Stimulated activated CD8-positive, alpha-beta memory T cell treated with anti-CD3 and anti-CD28 coated beads, Interleukin-4, amount 100 ng/mL, for 1 hour (primary cell): ENCODE measurements at places on chromosomes 2 and 18.

GRCh38 chr2:8954990-8955389, 48.5 kb downstream of the MBOAT2 start:
- no peak for DNase-seq

- DNase-seq: no peak
Observed at GRCh38 chr2:28433935-28434599, 41.4 kb downstream of the FOSL2 start.

DNA sequence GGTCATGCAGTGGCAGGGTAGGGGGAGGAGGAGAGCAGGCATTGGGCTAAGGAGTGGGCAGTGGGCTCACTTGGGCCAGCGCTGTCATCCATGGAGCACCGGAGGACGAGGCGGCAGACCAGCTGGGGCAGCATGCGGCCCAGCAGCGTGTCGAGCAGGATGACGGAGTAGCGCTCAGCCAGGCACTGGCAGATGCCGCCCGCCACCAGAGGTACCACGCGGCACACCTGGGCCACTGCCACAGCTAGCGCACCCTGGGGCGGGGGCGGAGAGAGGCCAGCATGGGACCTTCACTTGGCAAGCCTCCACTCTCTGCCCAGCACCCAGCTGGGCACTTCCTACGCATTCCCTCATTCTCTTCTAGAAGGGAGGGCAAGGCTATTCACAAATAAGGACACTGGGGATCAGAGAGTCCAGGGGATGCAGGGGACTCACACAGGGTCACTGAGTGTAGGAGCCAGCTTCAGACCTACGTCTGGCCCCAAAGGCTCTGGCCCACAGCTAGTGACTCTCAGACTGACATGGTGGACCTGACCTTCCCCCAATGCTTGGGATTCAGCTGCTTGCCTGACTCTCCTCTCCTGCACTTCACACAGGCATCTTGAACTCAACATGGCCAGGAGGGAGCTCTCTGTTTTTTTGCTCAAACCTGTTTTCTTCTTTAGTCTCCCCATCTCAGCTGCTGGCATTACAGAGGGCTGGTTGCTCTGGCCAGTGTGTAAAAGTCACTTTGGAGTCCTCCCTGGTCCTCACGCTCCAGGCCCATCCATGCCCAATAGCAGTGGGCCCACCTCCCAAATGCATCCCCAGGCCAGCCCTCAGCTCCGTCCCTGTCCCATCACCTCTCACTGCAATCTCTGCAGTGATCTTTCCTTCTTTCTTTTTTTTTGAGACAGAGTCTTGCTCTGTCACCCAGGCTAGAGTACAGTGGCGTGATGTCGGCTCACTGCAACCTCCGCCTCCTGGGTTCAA, 4.1 kb downstream of the SFTPB start:
- no peak for DNase-seq

DNA sequence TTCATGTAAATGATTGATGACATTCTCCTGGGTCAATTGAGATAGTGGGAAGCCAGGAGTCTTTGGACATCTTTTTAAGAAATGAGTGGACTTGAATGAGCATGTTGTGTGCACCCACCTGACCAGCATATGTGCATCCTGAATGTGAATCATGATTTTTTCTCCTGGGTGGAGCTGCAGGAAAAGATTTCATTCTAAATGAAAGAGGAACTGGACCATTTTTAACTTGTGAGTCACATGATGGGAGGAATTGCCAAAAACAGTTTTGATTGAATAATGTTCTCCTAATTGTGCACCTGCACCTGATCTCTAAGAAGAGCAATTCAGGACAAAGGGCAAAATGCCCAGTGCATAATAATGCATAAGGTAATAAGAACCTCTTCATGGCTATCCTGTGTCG, 32.3 kb downstream of the COPS8 start:
- DNase-seq: no peak

DNA sequence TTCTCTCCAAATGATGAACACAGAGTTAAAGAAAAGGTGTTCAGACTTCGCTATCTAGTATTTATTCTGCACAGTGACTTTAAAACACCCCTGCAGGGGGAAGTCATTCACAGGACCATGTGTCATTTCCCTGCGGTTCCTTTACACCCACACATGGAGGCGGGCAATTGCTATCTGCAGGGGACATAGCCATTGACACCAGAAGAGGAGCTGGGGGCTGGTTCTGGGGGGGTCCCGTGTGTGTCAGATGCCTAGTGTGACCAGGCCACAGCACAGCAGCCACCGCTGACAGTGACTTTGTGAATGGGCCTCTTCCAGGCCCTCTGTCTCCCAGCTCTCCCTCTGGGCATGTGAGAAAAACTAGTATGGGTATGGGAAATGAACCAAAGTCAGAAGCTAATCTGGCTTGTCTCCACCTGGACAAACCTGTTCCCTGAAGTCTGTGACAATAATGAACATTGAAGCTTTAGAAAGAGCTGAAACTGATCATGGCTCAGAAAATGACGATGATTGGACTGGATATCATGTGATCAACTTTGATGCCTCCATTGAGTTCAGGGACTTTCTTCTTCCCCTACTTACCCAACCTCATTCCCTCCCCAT, 7.5 kb upstream of the GBX2 start:
- no peak for DNase-seq

DNA sequence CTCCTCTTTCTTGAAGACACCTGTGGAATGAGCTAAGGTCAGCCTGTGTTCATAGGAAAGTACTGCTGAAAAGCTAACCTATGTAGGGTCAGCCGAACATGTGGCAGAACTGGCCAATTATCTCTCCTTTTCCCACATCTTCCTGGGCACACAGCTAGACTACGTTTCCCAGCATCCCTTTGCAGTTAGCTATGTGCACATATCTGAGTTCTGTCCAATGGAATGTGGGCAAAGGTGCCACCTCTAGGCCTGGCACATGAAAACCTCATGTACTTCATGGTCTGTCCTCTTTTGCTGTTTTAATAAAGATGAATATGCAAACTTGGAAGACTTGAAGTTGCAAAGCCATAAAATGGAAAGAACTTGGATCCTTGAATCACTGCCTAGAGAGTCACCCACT, 352.6 kb downstream of the TNS1 start:
- DNase-seq: no peak

GRCh38 chr18:75533950-75534349, 106.4 kb upstream of the SMIM21 start:
- no peak for DNase-seq

- DNase-seq: peak; percentile 35
Observed at GRCh38 chr18:42053188-42053781, 98.3 kb downstream of the PIK3C3 start.

DNA sequence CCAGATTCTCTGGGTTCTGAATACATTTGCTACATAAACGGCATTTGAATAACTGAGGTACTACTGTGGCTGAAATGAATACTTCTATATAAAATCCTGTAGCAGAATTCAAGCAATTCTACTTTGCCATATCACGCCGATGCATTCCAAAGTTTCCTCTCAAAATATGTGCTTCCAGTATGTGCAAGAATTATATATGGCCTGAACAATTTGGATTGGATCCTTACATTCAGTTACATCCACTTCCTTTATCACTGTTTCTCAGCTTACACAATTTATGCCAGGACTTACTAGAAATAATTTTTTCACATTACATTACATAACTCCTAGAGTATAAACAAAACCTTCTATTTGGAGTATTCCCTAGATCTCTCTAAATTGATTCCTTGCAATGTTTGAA, 46.3 kb upstream of the STAT4 start:
- no peak for DNase-seq

GRCh38 chr2:83365476-83365875, 1093.6 kb downstream of the SUCLG1 start:
- no peak for DNase-seq

DNA sequence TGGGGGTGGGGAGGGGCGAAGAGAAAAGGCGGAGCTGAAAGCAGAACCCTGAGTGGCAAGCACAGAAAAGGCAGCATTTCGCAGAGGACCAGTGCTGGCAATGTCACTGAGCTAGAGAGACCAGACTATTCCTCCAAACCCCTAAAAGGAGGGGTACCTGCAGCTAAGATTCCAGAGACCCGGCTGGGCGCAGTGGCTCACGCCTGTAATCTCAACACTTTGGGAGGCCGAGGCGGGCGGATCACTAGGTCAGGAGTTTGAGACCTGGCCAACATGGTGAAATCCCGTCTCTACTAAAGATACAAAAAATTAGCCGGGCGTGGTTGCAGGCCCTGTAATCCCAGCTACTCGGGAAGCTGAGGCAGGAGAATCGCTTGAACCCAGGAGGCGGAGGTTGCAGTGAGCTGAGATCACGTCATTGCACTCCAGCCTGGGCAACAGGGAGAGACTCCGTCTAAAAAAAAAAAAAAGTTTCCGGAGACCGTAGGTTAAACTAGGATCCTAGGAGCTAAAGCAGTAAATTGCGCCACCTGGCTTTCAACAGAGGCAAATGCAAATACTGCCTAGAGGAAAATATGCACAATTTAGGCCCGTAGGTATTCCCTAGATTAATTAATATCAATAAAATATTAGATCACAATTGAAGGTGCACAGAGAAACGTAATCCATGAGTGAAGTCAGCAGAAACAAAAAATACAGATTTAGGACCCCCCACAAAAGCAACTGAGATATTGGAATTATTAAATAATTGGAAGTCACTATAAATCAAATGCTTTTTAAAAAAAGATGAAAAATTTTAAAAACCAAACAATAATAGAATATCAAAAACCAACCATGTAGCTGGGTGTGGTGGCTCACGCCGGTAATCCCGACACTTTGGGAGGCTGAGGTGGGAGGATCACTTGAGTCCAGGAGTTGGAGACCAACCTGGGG, 4.9 kb downstream of the UCN start:
- DNase-seq: no peak

DNA sequence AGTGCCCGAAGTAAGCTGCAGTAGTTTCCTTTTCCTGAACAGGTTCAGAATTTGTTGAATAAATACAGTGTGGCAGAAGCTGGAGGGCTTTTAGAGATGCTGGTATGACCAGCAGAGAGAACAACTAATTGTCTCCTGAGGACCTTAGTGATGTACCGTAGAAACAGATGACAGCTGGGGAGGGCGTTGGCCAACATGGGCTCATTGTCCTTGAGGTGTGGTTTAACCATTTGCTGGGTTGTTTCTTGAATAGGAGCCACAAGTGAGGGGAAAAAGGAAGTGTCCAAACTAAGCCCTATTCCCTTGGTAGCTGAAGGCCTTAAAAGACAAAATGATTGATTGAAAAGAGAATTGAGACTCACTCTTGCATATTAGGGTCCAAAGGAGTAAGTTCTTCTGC, 11.7 kb upstream of the FAM228A start:
- DNase-seq: no peak

- no peak for DNase-seq
Observed at GRCh38 chr2:172169611-172170010, 66.9 kb upstream of the DLX2 start.

- DNase-seq: no peak
Observed at GRCh38 chr18:1846640-1847039, 724.7 kb downstream of the METTL4 start.

GRCh38 chr2:240183875-240184590, 43.6 kb upstream of the OTOS start:
- no peak for DNase-seq

GRCh38 chr18:37846996-37847395, 281.4 kb upstream of the CELF4 start:
- DNase-seq: no peak

GRCh38 chr18:44901283-44901682, 220.6 kb downstream of the SETBP1 start:
- DNase-seq: no peak

- DNase-seq: no peak
Observed at GRCh38 chr18:9827793-9828505, 57.8 kb upstream of the TXNDC2 start.

GRCh38 chr2:86476092-86476491, 34.9 kb downstream of the KDM3A start:
- no peak for DNase-seq

GRCh38 chr2:239609162-239609561, 208.3 kb upstream of the HDAC4 start:
- DNase-seq: no peak

DNA sequence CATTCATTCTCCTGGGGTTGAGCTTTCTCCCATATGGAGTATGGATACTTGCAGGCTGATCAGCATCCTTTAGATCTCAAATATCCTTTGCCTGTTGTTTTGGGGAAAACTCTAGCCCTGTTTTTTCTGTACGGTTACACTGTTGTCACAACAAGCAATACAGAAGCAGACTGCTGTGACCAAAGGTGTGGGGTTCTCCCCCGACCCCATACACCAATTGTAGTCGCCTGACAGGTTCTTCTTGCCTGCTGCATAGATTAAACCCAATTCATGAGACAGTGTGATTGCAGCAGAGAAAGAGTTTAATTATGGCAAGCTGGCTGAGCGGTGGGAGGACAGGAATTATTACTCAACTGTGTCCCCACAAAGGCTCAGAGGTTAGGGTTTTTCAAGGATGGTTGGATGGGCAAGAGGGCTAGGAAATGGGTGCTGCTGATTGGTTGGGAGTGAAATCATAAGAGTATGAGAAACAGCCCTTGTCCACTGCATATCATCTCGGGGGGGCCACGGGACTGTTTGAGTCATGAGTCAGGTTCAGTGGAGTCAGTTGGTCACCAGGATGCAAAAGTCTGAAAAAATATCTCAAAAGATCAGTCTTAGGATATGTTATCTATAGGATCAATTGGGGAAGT, 40.6 kb downstream of the ITGB1BP1 start:
- no peak for DNase-seq

- DNase-seq: no peak
Observed at GRCh38 chr2:159266554-159266953, 19.9 kb downstream of the WDSUB1 start.

GRCh38 chr2:105042189-105042588, 4.3 kb downstream of the MRPS9 start:
- no peak for DNase-seq

DNA sequence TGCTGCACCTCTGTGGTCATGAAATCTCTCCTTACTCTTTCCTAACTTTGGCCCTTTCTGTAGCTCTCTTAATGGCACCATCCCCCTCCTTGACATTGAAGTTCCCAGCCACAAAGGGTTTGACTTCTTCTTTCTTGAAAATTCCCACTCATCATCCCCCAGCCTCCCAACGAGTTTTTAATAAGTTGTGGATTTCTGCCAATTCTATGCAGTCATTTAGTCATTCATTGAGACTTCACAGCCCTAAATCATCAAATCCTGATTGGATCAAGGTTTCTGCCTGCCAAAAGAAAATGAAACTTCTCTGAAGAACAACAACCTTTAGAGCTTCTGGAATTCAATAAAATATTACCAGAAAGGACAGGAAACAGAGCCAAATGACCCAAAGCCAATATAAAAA, 354.3 kb downstream of the CLIP4 start:
- no peak for DNase-seq

- DNase-seq: no peak
Observed at GRCh38 chr2:173354582-173355131, at the start of gene CDCA7. CDCA7 (plus strand) TSS chr2:173354872; CDS start chr2:173354964, 92 bp downstream.

DNA sequence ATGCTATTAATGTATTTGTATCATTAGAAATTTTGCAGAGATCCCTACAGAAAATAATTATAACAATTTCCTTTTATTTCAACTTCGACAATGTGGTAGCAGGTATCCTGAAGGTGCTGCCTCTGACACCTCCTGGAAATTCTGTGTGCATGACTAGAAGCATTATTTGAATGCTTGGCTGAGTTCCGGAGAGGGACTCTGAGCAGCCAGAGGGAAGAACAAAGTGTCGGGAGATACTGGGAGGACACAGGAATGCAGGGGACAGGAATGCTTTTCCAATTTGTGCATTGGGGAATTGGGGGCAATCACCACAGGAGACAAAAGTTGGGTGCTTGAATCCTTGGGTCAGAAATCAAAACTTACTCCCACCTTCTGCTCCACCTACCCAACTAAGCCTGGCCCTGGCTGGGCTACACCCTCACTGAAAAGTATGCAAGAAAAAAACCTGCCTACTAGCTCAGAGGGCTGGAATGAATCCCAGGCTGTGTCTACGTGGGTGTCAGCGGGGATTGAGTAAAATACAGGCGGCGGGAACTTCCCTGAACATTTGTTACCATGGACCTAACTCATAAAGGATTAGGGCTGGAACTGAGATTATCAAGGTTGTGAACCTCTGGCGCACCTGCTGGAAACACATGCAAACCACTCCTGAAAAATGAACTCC, 299.3 kb downstream of the SOX11 start:
- DNase-seq: no peak
